Stimulated activated CD8-positive, alpha-beta memory T cell treated with anti-CD3 and anti-CD28 coated beads, Interleukin-7, amount 100 ng/mL, for 1 hour (primary cell): ENCODE measurements at places on chromosomes 4 and X.

DNA sequence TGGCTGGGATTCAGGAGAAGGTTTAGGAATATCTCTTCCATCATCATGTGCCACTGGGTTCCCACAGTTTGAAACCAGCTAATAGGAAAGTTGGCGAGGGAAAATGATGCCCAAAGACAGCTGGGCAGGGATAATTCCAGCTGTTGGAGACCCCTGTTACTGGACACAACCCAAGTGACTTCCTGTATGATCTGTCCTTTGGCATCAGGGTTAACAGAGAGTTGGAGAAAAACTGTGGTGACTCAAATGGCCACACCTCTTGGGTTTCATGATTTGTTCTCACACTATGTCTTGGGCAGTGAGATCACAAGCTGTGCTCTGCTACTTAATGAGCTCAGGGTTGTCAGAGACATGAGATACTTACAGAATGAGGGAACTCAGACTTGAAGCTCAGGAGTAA lies 3.8 kb downstream of the FGF16 start:
- no peak for DNase-seq

DNA sequence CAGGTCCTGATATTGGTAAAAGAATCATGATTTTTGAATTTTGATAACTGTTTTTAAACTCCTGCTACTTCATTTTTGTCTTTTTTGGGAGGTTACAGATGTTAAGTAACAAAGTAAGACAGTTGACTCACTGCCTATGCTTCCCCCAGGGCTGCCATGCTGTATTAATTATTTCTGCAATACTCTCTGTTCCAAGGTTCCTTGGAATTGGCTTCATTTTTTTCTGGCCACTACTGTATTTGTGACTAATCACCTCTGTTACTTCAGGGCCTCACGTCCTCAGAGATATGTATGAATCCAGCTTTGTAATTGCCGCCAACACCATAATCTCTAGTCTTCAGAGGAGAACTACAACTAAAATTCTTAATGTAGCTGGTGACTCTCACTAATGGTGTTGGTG lies 1729.3 kb downstream of the C4orf33 start:
- DNase-seq, result no peak

DNA sequence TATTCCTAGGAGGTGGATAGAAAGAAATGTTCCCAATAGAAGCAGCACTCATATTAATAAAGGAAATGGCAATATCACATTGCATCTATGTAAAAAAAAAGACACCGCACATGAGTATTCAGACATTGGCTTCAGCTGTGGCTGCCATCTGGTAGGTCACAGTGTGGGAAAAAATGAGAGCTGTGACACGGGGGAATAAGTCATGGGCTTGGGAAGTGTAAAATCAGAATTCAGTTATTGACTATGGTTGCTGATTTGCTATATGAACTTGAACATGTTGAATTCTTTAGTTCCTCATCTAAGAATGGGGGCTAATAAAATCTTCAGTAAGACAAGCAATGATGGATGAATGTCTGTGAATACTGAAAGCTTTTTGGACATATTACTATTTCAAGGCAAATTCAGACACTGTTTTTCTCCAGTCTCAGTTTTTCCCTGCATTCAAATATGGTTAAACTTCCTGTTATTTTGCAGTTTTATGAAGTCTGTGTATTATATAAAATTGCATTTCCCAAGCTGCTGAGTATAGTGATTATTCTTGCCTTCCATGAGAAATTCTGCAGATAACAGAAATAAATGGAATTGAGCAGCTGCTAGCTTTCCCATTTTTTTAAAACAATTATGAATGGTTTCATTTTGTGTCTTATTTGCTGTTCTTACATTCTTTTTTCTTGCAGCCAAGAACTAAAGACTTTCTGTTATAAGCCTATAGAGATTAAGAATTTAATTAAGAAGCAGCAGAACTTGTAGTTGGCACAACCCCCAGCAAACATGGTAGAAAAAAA lies 221.0 kb downstream of the ANKRD50 start:
- DNase-seq, result no peak

DNA sequence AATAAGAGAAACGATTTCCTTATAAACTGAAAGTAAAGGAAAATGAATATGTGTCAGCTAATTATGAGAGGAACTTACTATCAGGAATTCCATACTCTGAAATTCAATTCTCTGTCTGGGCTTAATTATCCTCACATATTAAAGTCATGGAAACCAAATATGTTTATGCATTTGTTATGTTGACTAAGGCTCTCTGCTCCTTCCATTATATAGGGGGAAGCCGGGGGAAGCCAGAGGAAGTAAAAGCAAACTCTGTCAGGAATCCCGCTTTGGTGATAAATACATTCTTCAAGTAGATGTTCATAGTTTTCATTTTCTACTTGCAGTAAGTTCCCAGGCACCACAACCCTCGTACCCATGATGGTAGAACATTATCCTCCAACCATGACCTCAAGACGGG lies 142.8 kb upstream of the VCX2 start:
- no peak for DNase-seq

DNA sequence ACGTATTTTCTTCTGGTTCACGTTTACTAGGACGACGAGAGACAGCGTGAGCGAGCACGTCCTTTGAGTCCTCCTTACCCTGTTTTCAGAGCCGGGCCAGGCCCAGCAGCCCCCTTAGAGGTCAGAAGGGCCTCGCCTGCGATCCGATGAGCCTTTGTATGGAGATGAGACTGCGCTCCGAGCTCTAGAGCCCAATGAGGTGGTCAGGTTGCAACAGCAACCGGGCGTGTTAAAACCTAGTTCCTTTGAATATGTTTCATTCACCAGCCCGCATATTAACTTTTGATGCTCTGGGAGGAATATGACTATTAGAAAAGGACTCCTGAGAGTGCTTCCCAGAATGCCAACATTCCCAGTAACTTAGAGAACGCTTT lies 55.6 kb upstream of the TADA2B start:
- DNase-seq, result no peak

DNA sequence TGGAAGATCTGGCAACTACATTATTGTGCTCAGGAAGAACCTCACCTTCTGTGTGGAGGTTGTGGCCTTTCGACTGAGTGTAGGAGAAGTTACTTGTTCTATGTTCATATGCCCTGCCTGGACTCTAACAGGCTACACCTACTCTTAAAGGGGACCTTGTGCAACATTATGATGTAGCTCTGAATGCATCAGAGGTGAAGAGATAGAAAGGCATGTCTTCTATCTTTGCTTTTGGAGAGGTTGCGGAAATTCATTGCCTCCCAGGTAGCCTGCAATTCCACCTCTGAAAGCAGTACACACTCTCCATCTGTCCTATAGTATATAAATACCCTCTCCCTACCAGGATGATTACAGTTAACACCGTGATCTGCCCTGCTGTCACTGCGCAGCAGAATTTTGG lies 7.1 kb upstream of the SLAIN2 start:
- no peak for DNase-seq

GRCh38 chrX:54495814-54496516 lies at the start of gene FGD1:
TSS of gene FGD1 (minus strand) at chrX:54496234. CDS start at chrX:54495432, 802 bp downstream.
- DNase-seq, result no peak

DNA sequence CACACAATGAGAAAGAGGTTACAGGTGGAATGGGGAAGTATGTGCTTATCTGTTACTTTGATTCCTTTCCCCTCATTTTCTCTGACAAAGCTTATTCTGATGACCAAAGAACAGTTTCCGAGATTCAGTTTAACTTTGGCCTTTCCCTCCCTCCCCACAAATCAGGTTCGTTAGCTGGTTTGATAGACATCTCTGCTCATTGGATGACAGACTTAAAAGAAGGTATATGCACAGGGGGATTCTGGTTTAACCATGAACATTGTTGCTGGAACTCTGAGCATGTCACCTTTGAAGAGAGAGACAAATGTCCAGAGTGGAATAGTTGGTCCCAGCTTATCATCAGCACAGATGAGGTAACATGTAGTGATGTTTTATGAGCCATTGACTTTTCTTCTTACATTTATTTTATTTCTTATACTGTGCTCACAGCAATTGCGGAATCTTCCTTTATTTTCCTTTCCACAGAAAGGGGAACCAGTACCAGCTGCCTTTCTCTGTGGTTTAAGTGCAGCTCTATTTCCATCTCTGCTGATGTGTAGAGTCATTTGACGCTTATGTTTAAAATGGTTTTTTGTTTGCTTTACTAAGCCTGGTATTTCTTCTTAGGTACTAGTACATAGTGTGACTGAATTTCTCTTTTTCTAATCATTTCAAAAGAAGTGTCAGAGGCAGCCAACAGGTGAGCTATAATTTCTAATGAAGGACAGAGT lies 125.0 kb downstream of the AKAP4 start:
- no peak for DNase-seq

DNA sequence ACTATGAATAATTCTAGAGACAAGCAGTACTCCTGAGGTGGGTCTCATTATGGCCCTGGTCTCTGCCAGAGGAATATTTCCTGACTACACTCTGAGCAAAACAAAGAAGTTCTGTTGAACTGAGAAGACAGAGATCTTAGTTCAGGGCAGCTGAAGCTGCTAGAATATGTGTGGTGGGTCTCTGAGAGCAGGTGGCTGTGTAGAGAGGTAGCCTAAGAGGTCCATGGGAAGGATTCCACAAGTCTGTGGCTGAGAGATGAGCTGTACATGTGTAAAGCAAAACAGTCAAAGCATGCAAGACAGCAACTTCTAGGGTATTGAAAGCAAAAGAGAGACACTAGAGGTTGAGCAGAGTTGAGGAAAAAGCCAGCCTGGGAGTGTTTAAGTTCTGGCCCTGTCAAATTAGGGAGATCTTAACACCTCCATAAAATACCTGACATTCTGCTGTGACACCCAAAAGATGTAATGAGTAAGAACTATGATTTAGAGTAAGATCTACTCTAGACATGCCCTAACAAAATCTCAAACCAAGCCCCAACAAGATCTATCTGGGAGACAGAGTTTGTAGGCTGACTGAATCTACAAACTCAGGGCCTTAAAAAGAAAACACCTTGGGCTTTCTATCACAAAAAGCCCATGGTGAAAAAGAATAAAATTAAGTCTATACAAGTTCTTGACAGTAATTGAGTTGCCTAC lies 274.4 kb downstream of the BANK1 start:
- DNase-seq, result no peak
